Effector memory CD8-positive, alpha-beta T cell (primary cell): ENCODE measurements at places on chromosomes 11 and 22.

- no peak for DNase-seq
Measured at GRCh38 chr11:126345759-126346585, 9.5 kb upstream of the ST3GAL4 start.

GRCh38 chr11:117145393-117145761, 1.3 kb downstream of the PAFAH1B2 start:
- DNase-seq = no peak

GRCh38 chr11:67551127-67551526, 27.9 kb upstream of the CABP2 start:
- no peak for DNase-seq

DNA sequence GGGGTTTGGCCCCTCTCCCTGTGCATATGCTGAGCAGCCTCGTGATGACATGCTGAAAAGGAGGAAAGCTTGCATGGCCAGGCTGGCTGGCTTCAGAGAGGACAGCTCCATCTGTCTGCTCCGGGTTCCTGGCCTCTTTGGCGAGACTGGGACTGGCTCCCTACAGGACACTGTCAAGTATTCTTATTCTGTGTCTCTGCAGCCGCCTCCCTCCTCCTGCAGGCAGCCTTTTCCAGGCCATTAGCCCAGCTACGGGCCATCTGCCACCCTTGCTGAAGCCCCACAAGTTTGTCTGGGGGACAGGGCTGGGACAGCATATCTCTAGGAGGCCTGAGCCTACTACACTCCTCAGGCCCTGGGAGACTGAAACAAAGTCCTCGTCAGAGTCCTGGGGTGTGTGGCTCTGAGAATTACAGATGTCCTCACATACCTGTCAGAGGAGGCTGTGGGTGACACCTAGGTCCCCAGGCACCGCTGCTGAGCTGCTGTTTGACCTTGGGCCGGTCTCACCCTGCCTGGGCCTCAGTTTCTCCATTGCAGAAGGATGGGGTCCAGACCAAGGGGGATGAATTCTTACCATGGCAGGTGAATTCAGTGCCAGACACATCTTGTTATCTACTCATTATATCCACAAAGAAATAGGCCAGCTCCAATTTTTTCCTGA, 11.0 kb downstream of the MRGPRG start:
- no peak for DNase-seq

DNA sequence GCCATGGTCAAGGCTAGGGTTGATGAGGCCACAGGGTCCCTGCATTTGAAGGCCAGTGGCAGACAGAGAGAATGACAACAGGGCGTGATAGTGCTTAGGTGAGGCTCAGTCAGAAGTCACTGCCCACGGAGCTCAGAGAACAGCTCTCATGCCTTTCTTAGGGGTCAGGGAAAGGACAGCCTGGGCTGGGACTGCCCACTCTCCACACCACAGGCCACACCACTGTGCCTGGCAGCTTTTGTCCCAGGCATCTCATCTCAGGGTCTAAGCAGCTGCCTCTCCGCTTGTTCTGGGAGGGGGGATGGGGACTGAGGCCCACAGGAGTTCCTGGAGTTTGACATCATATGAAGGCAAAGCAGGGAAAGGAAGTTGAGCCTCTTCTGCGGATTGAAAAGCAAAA, 150.2 kb upstream of the B3GAT1 start:
- DNase-seq = no peak

DNA sequence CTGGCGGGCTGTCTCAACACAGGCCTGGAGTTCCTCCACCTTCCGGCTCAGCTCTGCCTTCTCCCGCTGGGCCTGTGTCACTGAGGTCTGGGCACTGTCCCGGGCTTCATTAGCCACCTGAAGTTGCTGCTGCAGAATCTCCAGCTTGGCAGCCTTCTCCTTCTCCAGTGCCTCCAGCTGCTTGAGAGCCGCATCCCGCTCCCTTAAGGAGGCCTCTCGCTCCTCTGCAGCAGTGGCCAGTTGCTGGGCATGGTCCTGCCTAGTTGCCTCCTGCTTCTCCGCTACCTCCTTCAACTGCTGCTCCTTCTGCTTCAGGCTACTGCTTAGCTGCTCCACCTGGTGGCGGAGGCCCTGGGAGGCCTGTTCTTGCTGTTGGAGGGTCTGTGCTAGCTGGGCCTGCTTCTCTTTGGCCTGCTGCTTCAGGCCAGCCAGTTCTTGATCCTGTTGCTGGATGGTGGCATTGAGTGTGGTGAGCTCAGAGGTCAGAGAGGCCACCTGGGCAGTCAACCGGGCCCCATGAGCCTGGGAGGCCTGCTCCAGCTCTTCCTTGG, 16.9 kb downstream of the IL18BP start:
- no peak for DNase-seq

GRCh38 chr11:46305295-46305694, 27.8 kb downstream of the CREB3L1 start:
- no peak for DNase-seq

- no peak for DNase-seq
Measured at GRCh38 chr11:31233425-31233824, 136.1 kb downstream of the DCDC1 start.

DNA sequence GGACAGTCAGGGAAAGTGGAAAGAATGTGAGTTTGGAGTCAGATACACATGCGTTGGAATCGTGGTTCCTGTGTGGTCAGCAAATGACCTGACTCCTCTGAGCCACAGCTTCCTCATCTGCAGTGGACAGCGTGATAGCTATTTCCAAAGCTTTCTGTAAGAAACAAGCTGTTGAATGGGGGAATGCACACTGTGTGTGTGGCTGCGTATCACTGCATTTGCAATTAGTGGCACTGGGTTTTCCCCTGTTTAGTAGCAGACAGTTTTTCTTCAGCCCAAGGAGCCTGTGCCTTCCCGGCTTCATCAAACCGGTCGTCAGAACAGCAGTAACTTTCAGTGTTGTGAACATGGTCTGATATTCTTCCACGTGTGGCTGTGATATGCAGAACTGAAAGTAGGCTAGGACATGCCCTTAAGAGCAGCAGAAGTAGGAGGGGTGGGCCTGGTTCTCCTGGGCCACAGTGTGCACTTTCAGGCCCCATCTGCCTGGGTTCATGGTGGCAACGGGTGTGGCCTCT, 121.5 kb downstream of the RRAS2 start:
- DNase-seq = no peak

DNA sequence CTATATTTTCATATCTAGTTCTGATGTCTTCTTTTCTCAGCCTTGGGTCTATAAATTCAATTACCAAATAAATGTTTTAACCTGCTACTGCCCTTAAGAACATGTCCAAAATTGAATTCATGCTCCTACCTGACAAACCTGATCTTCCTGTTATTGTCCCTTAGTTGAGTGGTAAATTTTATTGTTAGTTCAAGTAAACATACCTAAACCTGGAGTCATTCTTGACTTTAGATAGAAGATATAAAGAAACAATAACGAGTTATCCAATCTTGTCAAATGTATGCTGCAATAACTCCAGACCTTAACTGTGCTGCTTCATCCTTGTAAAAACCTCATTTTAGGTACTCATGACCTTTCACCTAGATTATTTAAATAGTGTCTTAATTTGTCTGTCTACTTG, 34.6 kb upstream of the SC5D start:
- DNase-seq = no peak
